ENCODE measurements at places on chromosomes 16 and 17.

DNA sequence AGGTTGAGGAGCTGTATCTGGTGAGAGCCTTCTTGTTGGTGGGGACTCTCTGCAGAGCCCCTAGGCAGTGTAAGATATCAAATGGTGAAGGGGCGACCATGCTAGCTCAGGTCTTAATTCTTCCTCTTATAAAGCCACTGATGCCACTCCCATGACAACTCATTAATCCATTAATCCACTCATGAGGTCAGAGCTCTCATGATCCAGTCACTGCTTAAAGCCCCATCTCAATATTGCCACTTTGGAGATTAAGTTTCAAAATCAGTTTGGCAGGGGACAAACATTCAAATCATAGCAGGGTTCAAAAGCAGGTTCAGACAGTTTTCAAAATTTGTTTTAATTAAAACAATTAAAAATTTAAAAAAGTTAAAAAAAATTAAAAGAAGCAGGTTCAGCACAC lies 13.1 kb upstream of the SPECC1 start:
- DNase-seq = no peak

GRCh38 chr17:6173653-6174052 lies 103.5 kb downstream of the WSCD1 start:
- DNase-seq = no peak

- no peak for DNase-seq
These were observed 2.1 kb downstream of the KRT10 start for GRCh38 chr17:40820228-40820838.

DNA sequence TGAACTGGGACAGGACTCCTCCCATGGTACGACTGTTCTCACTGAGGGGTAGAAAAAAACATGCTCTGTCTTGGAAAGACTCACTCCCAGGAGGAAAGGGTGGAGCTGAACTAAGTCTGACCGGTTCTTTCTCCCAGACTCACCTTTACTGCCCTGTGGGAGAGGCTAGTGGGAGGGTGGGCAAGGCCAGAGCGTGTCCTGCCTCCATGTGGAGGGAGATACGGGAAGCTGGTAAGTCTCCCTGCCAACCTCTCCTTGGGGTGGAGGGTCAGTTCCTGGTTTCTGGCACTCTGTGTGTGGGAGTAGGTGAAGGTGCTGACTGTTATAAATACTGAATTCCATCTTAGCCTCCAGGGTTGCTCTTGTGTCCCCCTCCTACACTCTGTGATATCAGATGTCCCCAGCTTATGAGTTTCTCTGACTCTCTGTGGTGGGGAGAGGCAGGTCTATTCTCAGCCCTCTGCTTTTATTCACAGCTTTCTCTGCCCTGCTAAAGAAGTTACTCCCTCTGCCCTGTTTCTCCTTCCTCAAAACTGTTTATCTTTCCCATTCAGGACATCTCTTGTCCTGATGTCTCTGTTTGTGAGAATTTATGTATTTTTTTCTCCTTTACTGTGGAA lies 26.9 kb upstream of the FAM20A start:
- DNase-seq = no peak

DNA sequence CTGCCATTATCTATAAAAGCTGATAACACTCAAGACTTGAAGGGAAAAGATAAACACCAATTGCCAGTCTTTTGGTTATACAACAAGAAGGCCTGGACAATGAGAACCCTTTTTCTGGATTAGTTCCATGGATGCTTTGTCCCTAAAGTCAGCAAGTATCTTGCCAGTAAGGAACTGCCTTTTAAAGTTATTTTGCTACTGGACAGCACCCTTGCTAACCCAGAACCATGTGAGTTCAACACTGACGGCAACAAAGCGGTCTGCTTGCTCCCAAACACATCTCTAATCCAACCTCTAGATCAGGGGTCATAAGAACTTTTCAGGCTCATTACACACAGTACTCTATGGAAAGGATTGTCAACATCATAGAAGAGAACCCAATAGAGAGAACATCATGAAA lies 25.3 kb upstream of the ABCA6 start:
- DNase-seq = no peak

- no peak for DNase-seq
These were observed 164.0 kb downstream of the LAT start for GRCh38 chr16:29148867-29149272.

DNA sequence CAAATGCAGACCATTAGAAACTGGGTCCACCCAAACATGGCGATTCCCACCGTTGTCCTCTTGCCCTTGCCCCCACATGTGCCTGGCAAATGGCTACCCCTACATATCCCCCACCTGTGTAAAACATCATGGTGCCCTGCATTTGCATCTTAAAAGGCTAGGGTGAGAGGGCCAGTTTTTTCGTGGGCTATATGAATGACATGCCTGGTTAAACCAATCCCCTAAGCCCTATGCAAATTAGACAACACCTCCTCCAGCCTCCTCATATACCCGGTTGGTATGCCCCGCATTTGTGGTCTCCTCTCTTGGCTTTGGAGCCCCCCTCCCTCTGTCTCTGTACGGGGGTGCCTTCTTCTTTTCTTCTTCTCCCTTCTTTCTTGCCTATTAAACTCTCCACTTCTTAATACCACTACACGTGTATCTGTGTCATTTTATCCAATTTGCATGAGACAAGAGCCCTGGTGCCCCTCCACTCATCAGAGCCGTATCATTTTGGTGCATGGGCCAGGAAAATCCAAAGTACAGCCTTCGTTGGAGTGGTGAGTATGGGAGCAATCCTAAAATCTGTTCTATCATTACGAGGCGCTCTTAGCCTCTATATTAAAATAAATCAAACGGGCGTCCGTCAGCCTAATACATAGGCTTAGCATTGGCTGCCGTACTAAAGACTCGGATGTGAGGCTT lies 30.1 kb downstream of the QPRT start:
- no peak for DNase-seq

DNA sequence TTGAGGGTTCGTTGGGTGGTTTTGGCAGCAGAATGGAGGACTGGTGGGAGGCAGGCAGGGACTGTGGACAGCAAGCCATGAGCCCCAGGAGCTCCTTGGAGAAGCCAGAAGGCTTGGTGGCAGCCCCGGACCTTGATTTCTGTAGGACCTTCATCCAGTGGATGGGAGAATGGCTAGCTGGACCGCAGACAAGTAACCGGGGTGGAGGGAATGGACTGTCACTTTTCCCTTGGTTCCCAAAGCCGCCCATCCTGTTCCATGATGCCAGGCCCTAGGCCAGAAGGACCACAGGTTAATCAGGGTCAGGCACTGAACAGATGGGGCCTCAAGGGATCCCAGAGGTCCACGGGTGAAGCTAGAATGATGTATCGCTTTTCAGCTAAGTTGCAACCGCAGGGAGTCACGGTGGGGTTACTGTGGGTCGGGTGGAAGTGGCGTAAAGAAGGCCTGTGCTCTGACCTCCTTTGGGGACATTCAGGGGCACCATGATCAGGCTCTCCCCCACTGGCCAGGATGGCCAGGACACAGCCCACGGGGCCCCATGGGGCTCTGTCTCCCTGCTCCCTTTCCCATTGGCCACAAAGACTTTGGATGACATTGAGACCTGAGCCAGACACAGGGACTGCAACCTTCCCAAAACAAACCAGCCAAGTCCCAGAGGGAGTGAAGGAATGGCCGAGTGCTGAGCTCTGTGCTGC lies 66.9 kb upstream of the MRTFB start:
- no peak for DNase-seq

GRCh38 chr16:10579965-10580882 lies at the start of gene EMP2:
Gene EMP2, minus strand, starts transcription at chr16:10580598. Its CDS starts 32,981 bp downstream, at chr16:10547617.
- peak; percentile 66 for DNase-seq

DNA sequence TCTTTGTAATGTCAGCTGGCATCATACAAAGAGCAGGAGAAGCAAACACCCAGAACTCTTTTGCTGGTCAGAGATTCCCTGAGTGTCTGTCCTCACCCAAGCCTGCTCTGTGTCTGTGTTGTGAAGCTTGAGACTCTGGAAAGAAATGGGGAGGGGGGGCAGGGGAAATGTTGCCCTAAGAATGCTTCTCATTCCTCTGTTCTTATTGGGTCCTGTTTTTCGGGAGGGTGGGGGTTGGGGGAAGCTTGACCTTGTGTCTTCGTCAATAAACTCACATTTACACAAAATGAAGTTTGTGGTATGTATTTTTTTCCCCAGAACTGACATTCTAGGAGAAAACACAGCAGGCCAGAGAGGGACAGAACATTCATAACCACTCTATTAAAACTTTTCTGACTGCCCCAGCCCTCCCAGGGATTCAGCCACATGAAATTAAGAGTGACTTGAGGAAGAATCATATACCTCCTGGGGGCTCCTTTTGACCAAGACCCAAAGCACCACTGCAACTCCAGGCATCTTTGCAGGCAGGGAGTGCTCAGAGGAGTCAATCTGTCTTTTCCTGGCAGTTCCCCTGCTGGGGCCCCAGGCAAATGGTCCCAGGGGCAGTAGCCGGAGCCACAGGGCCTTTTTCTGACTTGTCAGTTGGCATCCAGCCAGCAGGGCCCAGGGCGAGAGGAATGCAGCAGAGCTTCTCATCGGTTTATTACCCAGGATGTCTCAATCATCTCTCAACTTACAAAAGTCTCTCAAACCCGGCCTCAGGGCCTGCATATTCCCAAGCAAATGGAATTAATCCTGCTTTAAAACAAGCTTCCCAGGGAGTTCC lies 5.1 kb upstream of the RASL10B start:
- DNase-seq = no peak
